SHP77 (cell line): ENCODE measurements at places on chromosomes 12 and 14.

DNA sequence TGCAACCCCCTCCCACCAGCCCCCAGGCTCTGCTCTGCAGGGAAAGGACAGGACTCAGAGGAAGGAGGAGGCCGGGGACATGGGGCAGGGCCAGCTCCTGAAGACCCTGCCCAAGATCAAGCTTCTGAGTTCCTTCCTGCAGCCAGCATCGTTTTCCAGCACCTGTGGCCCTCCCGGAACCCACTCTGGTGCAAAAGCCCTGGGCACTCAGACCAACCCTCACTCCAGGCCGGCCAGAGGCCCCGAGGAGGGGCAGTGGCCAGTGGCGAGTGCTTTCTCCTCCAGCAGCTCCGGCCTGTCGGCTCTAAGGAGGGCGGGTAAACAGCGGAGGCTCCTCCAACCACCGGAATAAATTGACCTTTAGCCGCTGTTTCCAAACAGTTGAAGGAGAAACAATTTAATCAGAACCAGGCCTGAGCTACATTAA, 10.8 kb downstream of the TMEM179 start:
- DNase-seq, result no peak

- no peak for DNase-seq
These were observed 493.8 kb downstream of the FUT8 start for GRCh38 chr14:65906344-65906743.

DNA sequence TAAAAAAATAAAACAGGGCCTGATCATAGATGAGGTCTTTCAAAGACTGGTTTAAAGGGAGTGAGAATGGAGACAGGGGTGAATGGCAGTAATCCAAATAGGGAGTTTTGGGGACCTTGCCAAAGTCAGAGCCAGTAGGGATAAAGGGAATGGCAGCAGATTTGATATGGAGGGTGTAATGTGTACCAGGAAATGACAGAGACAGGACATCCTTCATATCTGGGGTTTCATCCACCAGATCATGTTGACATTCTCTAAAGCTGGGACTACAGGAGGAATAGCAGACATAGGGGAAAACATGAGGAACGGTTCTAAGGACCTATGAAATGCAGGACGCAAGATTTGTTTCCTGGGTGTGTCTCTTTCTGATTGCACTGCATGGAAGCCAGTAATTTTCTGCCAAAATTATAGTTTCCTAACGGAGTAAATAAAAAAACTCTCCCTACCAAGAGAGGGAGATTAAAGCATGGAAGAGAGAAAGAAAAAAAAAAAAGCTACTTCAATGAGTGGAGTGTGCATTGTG, 169.9 kb downstream of the PRKD1 start:
- DNase-seq, result no peak

GRCh38 chr14:87892763-87893162, 100.2 kb downstream of the GALC start:
- no peak for DNase-seq

GRCh38 chr12:9634969-9635754, 27.4 kb upstream of the KLRB1 start:
- DNase-seq, result no peak

- peak; percentile 64 for DNase-seq
These were observed 754 bp downstream of the ZNF605 start for GRCh38 chr12:132955094-132956010.

GRCh38 chr12:19491863-19492262, 52.6 kb downstream of the AEBP2 start:
- no peak for DNase-seq

GRCh38 chr12:128920468-128920867, 67.2 kb downstream of the GLT1D1 start:
- DNase-seq, result no peak

GRCh38 chr12:27747111-27747820, 32.8 kb upstream of the KLHL42 start:
- no peak for DNase-seq

DNA sequence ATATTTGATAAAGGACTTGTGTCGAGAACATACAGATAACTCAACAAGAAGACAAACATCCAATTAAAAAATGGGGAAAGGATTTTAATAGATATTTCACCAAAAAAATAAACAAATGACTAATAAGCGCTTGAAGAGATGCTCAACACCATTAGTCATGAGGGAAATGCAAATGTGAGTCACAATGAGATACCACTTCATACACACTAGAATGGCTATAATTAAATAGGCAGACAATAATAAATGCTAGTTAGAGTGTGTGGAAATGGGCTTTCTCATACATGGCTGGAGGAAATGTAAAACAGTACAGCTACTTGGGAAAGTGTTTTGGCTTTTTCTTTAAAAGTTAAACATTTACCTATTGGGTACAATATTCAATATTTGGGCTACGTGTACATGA, 34.8 kb downstream of the DLK1 start:
- DNase-seq, result no peak

GRCh38 chr12:20585913-20586312, 109.2 kb upstream of the SLCO1C1 start:
- no peak for DNase-seq

- no peak for DNase-seq
These were observed 11.0 kb downstream of the SOX5 start for GRCh38 chr12:23938422-23938821.

- DNase-seq, result no peak
These were observed 2.3 kb downstream of the ANKRD9 start for GRCh38 chr14:102507081-102507856.

DNA sequence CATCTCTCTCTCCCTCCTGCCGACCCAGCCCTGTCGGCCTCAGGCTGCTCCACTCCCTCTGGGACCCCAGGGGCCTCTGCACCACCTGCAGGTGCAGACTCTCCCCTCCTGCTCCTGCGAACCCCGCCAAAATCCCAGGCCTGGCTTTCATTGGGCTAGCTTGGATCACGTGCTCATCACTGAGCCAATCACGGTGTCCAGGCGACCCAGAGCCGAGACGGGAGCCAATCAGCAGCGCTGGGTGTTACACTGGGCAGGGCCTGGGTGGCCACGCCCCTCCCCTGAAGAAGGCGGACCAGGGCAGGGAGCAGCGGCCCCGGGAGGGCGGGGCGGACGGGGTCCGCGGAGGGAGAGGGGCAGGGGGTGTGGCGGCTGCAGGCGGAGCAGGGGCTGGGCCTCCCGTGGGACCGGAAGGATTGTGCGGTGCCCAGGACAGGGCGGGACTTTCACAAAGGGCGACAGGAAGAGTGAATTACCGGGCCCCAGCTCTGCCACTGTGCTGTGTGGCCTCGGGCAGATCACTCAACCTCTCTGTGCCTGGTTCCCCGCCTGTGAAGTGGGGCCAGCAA, 66.6 kb upstream of the FBRSL1 start:
- peak; percentile 32 for DNase-seq

DNA sequence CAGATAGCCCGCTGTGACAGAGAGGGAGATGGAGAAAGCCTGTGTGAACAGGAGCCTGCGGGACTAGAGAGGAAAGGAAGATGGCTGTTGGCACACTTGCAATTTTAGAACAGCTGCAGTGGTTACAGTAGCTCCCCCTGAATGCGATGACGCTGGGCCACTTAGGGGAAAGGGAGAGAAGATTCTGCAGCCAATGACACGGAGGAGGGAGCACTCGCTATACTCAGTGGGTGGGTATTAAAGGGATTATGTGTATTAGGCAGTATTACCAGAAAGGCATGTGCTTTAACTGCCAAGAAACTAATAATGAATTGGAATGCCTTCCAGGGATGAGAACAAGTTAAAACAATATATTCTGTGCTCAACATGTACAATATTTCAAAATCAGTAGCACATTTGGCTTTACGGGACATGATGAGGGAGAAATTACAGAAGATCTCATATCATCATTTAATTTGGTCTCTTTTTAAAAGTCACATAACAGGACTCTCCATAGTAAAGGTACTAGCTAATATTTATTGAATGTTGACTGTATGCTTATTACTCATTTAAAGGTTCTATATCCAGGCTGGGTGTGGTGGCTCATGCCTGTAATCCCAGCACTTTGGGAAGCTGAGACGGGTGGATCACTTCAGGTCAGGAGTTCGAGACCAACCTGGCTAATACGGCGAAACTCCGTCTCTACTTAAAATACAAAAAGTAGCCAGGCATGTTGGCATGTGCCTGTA, 35.9 kb upstream of the FOS start:
- DNase-seq, result peak; percentile 45

DNA sequence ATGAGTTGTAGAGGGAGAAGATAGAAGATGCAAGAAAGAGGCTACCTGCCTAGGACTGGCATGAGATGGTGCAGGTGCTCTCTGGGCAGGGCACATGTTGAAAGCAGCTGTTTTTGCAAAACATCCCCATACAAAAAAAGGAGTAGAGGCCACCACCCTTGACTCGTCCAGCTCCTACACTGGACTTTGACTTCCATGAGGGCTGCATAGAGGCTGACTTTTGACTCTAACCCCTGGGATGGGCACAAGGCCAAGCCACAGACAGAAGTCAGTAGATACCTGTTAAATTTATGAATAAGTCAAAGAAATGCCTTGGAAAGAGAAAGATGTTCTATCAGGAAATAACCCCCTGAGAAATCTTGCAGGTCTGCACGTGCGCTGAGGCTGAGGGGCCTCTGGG, 1139.1 kb upstream of the TMEM132C start:
- DNase-seq, result no peak

GRCh38 chr14:69877492-69877891, 1.7 kb upstream of the SMOC1 start:
- peak; percentile 55 for DNase-seq

GRCh38 chr12:131942671-131943070, 7.1 kb upstream of the EP400 start:
- DNase-seq, result no peak

- no peak for DNase-seq
These were observed 1.5 kb upstream of the TEX52 start for GRCh38 chr12:2858334-2858733.

DNA sequence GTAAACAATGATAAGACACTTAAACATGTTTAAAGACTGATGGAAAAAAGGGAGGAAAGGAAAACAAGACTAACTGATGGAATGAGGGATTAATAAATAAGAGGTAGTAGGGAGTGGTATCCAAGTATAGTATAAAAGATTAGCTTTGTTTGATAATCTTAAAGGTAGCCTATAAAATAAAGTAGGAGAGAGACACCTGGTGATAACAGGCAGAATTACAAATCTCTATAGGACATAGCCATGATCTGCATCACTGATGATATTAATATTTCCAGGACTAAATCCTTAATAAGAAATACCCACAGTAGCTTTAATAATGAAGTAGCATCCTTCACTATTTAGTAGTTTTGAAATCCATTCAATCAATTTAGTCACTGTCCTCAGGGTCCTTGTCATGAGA, 30.4 kb downstream of the DLGAP5 start:
- no peak for DNase-seq

- no peak for DNase-seq
These were observed 4.2 kb downstream of the TGFB3 start for GRCh38 chr14:75977582-75977943.

DNA sequence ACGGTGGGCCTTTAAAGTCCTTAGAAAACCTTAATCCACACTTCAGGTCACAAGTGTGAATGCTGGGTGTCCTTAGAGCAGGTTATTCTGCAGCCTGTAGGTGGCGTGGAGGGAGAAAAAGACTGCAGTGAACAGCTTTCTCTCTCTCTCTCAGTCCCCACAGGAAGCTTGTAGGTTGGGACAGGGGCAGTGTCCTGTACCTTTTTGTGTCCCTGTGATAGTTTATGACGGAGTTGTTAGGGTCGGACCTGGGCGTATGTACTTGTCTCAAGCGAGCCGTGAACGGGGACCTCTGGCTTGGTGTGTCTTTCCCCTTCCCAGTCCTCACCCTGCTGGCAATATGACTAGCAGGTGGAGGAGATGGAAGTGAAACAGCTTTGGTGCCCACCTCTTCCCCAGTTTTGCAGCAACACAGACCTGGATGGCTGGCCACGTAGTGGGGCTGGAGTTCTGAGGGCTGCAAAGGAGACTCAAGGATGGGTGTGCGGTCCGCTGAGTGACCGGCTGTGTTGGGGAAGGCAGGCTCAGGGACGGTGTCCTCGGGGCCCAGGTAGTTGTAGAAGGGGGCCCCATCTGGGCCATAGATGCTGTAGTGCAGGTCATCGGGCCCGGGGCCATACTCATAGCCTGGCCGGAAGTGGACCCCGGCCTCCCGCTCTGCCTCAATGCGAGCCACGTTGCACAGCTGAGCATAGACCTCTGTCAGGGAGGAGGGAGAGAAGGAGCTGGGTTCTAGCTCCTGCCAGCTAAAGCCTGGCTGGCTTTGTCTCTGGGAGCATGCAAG, 8.9 kb downstream of the ISCA2 start:
- peak; percentile 32 for DNase-seq

- DNase-seq, result no peak
These were observed 602.9 kb downstream of the TMEM121 start for GRCh38 chr14:106129274-106129673.

- no peak for DNase-seq
These were observed 1282.2 kb downstream of the AACS start for GRCh38 chr12:126347421-126347820.

- no peak for DNase-seq
These were observed 376.4 kb downstream of the DIO2 start for GRCh38 chr14:79834868-79835267.

- DNase-seq, result no peak
These were observed 170.6 kb downstream of the OTOGL start for GRCh38 chr12:80269803-80270552.

GRCh38 chr12:56011509-56012090, 9.2 kb upstream of the IKZF4 start:
- DNase-seq, result no peak

DNA sequence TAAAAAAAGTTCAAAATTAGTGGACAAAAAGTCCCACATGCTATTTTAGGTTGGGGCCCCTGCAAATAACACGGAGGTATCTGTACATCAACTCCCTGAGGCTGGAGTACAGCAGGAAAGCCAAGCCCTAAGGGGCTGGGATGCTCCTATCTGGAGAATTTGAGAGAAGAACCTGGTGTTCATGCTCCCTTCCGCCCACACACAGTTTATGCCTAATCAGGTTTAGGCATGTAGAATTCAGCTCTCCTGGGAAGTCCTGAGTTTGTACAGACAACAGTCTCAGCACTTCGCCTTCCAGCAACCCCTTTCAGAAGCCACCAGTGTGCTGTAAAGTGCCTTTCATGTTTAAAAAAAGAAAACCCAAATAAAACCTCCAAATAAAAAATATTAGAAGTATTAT, 237.3 kb upstream of the GRIP1 start:
- no peak for DNase-seq

DNA sequence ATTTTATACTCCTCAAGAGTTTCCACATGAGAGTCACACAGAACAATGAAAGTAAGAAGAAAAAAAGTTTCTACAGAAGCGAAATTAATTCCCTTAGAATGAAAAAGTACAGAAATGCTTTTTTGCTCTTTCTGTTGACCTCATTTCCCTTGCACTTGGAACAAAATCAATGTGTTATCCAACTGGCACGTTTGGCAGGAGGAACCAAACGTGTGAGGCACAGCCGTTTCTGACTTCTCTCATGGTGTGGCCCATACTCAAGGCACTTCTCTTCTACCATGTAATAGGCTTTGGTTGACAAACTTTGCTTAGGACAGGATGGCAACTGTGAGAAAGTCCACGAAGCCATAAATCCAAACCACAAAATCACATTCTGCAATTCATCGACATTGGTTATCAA, 297.0 kb downstream of the FUT8 start:
- no peak for DNase-seq

- DNase-seq, result no peak
These were observed 26.0 kb downstream of the TBX3 start for GRCh38 chr12:114658002-114658441.

GRCh38 chr12:110444455-110444854, 5.7 kb downstream of the ARPC3 start:
- no peak for DNase-seq

- no peak for DNase-seq
These were observed 71.8 kb downstream of the CCDC60 start for GRCh38 chr12:119406308-119406707.
